ENCODE measurements at places on chromosomes 6 and 20.

- no peak for DNase-seq
Observed at GRCh38 chr6:35442693-35443092, 9.4 kb upstream of the FANCE start.

- no peak for DNase-seq
Observed at GRCh38 chr6:141701732-141702131, 431.0 kb upstream of the GJE1 start.

DNA sequence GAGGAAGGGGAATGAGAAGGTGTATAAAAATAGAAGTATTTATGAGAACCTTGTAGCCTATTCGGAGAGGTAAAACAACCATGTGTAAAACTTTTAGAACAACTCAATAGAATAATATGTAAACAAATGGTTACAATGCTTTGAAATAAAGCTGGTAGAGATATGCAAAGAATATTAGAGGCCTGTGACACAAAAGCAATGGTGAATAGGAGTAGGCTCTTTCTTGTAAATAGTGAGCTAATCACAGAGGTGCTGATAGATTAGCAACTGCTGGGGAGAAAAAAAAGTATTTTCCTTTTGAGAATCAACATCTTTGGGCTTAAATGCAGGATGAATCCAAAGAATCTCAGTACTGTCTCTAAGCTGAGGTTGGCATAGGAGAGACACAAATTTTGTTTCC lies 7.0 kb downstream of the TMEM200A start:
- no peak for DNase-seq

DNA sequence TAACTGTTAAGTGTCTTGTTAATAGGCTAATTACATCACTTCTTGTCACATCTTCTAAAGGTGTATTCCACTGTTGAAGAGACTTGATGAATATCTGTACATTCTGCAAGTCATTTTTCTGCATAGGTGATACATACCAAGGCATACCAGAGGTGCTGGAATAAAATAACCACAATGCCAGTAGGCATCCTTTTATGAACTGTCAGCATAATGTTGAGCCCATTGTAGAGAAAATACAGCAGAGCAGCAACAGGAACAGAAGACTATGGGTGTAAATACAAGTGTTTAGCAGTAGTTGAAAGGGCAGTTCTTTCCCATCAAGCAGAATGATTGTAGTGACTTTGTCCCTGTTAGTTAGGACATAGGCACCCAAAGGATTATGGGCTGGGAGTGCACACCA lies 44.4 kb upstream of the ZNF337 start:
- DNase-seq, result no peak
